ENCODE measurements at places on chromosomes 7 and 10.

DNA sequence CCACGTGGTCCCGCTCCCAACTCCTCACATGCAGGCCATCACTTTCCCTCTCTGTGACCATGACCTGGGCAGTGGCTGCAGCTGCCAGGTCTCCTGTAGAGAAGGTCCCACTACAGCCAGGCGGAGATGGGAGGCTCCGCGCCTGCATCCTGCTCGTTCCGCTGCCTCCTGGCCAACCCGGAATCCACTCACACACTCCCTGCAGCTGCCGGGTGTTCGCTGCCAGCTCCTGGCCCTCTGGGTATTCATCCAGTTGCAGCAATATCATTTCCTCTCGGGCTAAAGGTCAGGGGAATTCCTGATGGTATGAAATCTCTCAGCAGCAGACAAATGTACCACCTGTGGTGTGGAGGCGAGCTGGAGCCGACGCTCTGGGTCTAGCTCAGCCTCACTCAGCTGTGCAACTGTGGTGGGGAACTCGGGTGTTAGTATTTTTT, 65.7 kb downstream of the TLL2 start:
- peak; percentile 16 for DNase-seq

DNA sequence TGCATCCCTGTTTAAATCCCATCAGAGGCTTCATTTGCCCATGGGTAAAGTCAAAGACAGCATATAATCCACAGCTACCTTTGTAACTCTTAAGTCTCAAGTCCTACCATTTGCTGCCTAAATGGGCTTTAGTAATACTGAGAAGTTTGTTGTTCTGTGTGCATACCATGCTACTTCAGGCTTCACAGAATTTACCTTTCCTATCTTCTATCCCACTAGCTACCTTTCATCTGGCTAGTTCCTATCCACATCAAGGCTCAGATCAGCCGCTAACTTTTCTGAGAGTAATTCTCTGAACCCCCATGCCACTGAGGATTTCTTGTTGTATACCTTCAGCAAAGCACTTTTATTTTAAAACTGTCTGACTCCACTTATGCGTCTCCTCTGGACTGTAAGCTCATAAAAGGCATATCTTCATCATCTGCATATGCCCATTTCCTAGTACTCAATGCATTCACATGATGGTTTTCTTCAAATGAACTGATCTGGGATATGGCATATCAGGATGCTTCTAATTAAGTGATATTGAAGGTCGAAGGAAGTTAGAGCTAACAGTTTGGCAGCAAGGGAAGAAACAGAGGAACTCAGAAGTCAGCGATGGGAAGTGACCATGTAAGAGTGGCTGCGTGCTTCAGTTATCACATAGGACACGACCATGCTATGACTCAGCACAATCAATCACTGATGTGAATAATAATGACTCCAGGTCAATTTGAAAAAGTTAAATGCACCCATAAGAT, 283.9 kb upstream of the DKK1 start:
- no peak for DNase-seq

GRCh38 chr7:80216996-80217842, 82.6 kb downstream of the GNAI1 start:
- DNase-seq, result no peak

DNA sequence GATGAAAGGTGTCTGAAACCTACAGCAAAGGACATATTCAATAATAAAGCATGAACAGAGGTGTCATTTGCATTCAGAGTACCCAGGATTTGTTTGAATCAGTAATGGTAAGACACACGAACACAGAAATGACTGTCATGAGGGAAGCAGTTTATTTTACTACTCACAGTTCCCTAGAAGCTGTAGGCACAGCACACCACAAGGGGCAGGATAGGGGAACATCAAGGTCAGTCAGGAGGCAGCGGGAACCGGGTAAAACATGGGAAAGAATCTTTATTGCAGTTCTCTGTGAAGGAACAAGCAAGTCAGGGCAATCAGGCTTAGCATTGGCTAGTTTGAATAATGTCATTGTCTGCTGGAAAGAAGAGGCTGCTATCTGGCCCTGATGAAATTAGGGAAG, 70.2 kb upstream of the PDSS1 start:
- DNase-seq, result no peak

GRCh38 chr10:96376483-96376882, 17.7 kb upstream of the OPALIN start:
- DNase-seq, result no peak

GRCh38 chr10:103706762-103707161, 148.6 kb downstream of the SH3PXD2A start:
- no peak for DNase-seq

- no peak for DNase-seq
Observed at GRCh38 chr7:128166603-128167041, 74.5 kb upstream of the LEP start.

Measured in brain pericyte (primary cell).